Ovary (tissue), 10 donors: ENCODE measurements at places on chromosomes 16 and 17.

- no peak for DNase-seq
Measured at GRCh38 chr16:23278031-23278430, 24.1 kb upstream of the SCNN1B start.

GRCh38 chr17:74749279-74750038 lies 1.0 kb downstream of the NHERF1 start:
- DNase-seq: no peak

- DNase-seq: no peak
Measured at GRCh38 chr16:53988136-53988535, 284.2 kb downstream of the FTO start.

- DNase-seq: no peak
Measured at GRCh38 chr16:85621698-85622428, 8.7 kb downstream of the GSE1 start.

GRCh38 chr17:70775679-70776078 lies 606.3 kb downstream of the KCNJ2 start:
- no peak for DNase-seq

GRCh38 chr16:57873218-57873617 lies 70.9 kb upstream of the KIFC3 start:
- no peak for DNase-seq

DNA sequence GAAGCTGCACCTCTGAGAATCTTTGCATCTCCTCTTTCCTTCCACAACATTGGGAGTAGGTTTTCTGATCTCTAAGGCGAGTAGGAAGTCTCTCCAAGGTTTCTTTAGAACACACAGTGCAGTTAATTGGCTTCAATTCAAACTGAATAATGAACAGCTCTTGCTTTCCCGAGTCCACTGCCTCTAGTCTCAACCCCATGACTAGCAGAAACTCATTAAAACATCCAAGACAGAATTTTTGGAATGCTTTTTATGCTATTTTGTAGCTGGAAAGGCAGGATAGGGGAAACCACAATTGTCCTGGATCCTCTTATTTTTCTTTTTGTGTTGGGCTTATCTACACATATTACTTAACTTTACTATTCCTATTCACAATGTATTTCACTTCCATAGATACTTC lies 206.6 kb downstream of the CDH8 start:
- no peak for DNase-seq

GRCh38 chr16:71916397-71916920 lies 21.1 kb downstream of the IST1 start:
- no peak for DNase-seq

- DNase-seq: no peak
Measured at GRCh38 chr16:9603316-9603715, 511.9 kb downstream of the HAPSTR1 start.

- DNase-seq: no peak
Measured at GRCh38 chr16:84578538-84579126, 39.2 kb downstream of the COTL1 start.

GRCh38 chr16:11233727-11234376 lies 22.2 kb downstream of the SOCS1 start:
- DNase-seq: no peak

- DNase-seq: no peak
Measured at GRCh38 chr17:64051153-64051552, 30.7 kb upstream of the ICAM2 start.

- DNase-seq: no peak
Measured at GRCh38 chr17:9115214-9116191, 94.2 kb downstream of the NTN1 start.

DNA sequence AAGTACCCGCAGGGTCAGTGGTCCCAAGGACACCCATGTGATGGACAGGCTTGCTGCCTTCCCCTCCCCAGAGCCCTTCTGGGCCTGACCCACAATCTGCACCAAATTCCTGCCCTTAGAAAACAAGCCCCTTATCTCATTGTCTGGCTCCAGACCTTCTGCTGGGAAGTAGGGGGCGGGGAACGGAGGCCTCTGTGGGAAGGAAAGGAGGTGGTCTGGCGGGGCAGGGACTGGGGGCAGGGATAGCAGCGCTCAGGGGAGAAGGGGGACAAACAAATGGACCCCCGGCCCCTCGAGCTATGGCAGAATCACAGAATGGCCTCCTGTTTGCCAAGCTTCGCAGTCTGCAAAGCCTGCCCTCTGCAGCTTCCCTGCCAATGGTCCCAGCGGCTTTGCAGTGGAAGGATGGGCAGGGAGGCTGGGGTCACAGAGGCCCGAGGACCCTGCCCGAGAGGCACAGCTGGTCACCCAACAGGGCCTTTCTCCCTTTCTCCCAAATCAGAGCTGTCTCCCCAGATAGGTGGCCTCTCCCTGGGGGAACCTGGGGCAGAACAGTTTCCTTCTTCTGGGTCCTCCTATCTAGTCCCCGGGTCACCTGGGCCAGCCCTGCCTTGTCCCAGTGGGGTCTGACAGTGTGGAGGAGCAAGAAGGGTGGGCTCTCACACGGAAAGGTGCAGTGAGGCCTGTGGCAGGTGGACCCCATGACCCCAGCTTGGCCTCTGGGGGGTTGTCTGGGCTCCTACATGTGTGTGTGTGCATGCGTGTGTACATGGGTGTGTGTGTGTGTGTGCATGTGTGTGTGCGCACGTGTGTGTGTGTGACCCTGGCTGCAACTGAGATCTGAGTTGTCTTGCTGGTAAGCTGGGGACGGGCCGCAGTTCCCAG lies 25.5 kb downstream of the TMEM235 start:
- peak; percentile 58 for DNase-seq

DNA sequence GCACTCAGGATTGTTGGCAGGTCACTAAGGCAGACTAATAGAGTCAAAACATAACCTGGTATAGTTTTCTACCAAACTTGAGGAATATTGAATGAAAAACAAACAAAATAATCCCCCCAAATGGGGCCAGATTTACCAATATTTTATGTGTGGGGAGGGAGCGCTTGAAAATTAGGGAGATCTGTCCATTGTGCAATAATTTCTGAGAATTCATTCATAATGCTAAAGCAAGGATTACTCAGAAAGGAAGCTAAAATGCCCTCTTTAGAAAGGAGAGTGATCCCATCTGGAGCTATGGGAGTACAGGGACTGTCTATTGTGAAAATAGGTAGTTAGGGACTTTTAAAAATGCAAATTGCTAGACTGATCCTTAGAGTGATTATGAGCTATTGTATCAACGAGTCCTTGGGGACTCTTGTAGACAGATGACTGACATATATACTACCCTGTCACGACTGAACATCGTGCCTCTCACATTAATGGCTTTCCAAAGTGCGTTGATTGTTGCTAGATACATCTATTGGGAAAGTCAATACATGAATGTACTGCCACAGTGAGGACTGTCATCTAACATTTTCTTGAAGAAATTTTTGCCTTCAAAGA lies 193.6 kb downstream of the AATF start:
- no peak for DNase-seq

DNA sequence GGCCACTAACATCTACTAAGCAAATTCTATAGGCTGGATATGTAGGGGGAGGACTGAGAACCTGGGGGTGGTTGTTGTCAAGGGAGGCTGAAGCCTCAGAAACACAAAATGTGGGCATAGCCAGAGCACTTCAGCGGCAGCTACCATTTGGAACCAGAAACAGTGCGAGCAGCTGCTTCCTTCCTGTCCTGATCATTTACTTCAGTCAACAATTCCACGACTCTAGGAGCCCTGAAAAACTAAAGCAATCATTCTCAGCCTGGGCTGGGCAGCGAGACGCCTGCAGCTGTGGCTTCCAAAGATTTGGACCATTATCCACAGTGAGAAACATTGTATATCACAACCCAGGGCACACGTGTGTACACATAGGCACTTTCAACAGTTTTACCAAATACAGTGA lies 93.9 kb upstream of the WSCD1 start:
- no peak for DNase-seq

GRCh38 chr17:1571341-1571704 lies 8.7 kb upstream of the PITPNA start:
- DNase-seq: no peak

DNA sequence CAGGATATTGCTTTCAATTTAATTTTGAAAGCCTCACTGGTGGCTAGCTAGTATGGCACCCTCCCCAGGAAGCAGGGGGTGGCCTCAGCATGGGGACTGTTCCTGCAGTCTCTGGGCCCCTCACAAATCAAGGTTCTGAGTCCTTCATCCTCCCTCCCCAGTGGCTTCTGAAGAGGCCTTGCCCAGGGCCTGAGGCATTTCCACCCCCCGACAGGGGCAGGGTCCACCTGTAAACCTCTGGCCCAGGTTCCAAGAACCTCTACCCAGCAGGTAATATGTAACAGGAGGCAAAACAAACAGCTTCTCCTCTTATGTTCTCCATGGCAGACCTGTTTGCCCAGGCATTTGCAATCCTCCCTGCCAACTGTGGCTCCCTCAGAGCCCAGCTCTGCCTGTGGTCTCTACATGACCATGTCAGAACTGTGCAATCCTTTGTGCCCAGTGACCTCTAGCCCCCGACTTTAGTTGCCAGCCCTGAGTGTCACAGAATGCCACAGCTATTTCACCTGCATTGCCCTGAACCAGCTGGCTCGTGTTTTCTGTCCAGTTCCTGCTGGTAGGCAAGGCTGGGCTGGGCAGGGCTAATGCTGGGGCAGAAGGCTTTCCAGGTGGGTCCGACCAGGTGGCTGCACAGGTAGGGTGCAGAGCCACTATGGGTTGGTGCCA lies 14.3 kb downstream of the ACSF2 start:
- DNase-seq: no peak

- DNase-seq: no peak
Measured at GRCh38 chr17:73947966-73948355, 255.5 kb upstream of the RPL38 start.

DNA sequence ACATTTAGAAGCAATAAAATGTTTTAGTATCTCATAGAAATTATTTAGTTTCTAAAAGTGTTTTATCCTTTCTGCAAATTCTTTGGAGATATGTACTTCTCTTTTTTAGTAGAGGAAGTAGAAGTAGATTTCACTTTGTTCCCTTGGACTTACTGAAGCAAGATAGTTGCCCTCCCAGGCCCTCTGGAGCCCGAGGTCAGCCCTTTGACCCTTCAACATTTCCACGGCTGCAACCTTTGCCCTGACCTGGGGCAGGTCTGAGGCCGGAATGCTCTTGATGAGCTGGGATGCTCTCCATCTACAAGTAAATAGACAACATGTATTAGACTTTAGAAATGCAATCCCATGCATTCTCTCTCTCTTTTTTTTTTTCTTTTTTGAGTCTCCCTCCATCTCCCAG lies 167.5 kb downstream of the CDK5R1 start:
- no peak for DNase-seq

DNA sequence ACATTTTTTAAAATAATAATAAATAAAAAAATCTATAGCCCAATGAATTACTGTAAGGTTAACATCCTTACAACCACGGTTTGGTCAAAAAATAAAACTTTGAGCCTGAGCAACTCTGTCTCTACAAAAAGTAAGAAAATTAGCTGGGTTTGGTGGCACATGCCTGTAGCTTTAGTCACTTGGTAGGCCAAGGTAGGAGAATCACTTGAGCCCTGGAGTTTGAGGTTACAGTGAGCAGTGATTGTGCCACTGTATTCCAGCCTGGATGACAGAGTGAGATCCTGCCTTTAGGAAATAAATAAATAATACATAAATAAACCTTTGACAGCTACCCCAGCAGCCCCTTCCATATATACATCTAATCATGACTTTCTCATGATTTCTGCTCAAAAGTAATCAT lies 26.9 kb upstream of the PHAF1 start:
- no peak for DNase-seq

- DNase-seq: no peak
Measured at GRCh38 chr16:52099382-52099781, 447.6 kb downstream of the TOX3 start.
